ENCODE measurements at places on chromosomes 2 and 18. TPM values are rescaled to one million over a fixed set of nuclear protein-coding genes. Genes with fewer than 3 reads are reported as not detected.

FTCDNL1 gene
- total RNA-seq = 2.8 TPM

ARHGAP28 gene
- total RNA-seq = not detected

EDAR gene
- not detected for total RNA-seq

KYNU gene
- total RNA-seq = not detected

SRD5A2 gene
- total RNA-seq = not detected

OSR1 gene
- not detected for total RNA-seq

CRYGD gene
- not detected for total RNA-seq

PAIP2B gene
- total RNA-seq = 1.5 TPM

ACTR3 gene
- total RNA-seq = 511 TPM

DYSF gene
- total RNA-seq = 7.3 TPM

DES gene
- total RNA-seq = not detected

STARD6 gene
- 0.61 TPM for total RNA-seq

TTC31 gene
- total RNA-seq = 39.4 TPM

RESP18 gene
- not detected for total RNA-seq

ALKAL2 gene
- total RNA-seq = not detected

ACOXL gene
- 0.96 TPM for total RNA-seq

OTX1 gene
- total RNA-seq = 0.26 TPM

DSG4 gene
- total RNA-seq = not detected

LOXL3 gene
- total RNA-seq = 0.76 TPM

SH3BP4 gene
- total RNA-seq = not detected

AP1S3 gene
- 12.9 TPM for total RNA-seq

TNS1 gene
- total RNA-seq = 4.4 TPM

FAM117B gene
- 3.8 TPM for total RNA-seq

ITPRID2 gene
- 51.9 TPM for total RNA-seq

IL1RN gene
- 1.8 TPM for total RNA-seq

INO80B gene
- 31.1 TPM for total RNA-seq

HOXD13 gene
- total RNA-seq = not detected

DNAJC5G gene
- total RNA-seq = not detected

EML6 gene
- 1.5 TPM for total RNA-seq

Measured in activated CD8-positive, alpha-beta memory T cell treated with anti-CD3 and anti-CD28 coated beads, Interleukin-2, amount 10 ng/mL, durations not matched to agents 7 days and 5 days (primary cell).